ENCODE measurements at places on chromosomes 2 and 18.
A peak's percentile ranks its signal among the peaks of the same experiment; 100 is the strongest.

GRCh38 chr18:58310517-58310916, 266.5 kb downstream of the NEDD4L start:
- peak; percentile 91 for DNase-seq

DNA sequence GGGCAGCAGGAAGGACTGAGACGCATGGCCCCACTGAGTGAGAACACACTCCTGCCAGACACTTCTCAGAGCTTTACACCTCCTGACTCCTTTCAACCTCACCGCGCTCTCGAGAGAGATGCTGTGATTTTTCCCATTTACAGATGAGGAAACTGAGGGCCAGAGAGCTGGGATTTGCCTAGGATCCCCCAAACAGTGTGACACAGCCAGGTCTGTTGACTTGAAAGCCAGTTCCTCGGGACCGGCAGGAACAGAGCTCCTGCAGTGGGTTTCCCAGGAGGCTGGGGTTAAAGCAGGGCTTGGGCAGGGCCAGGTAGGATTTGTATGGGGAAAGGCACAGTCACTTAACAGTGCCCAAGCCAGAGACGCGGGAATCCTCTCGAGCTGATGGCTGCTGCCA, 81.9 kb downstream of the STPG4 start:
- DNase-seq, result no peak

- peak; percentile 80 for DNase-seq
Observed at GRCh38 chr2:218780851-218781690, 876 bp upstream of the CYP27A1 start.

DNA sequence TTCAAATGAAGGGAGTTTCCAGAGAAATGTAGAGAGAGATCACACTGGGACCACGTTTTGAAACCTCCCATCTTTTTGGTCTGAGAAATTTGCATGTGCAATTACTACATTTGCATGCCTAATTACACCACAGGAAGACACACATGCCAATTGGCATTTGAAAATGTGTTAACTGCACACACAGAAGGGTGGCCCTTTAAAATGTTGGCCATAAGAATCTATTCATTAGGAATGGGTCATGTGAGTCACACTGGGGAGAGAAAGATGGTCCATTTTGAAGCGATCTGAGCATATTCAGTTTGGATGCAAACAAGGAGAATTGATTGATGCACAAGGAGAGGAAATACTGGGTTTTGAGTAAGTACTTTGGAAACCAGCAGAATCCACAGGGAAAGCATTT, 1407.1 kb upstream of the ACVR2A start:
- DNase-seq, result no peak

GRCh38 chr2:239239607-239240413, 161.0 kb downstream of the HDAC4 start:
- no peak for DNase-seq

GRCh38 chr2:189348369-189348768, 92.9 kb upstream of the WDR75 start:
- no peak for DNase-seq
